ENCODE measurements at places on chromosomes 6 and 20.
A peak's percentile ranks its signal among the peaks of the same experiment; 100 is the strongest.

GRCh38 chr6:164294047-164294784, 879.7 kb downstream of the QKI start:
- DNase-seq = no peak

DNA sequence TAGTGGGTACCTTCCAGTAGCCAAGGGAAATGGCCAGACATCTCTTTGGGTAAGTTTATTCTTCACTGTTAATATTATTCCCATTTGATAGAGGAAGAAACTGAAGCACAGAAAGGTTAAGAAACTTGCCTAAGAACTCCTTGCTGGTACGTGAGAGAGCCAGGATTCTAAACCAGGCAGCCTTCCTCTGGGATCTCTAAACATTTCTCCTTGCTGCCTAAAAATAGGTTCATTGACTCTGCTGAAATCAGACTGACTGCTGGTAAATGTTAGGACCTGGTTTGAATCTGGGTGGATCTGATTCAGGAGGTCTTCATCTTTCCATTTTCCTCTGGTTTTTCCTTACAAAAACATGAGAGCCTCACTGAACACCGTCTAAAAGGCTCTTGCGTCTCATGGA, 186.9 kb downstream of the AIG1 start:
- no peak for DNase-seq

DNA sequence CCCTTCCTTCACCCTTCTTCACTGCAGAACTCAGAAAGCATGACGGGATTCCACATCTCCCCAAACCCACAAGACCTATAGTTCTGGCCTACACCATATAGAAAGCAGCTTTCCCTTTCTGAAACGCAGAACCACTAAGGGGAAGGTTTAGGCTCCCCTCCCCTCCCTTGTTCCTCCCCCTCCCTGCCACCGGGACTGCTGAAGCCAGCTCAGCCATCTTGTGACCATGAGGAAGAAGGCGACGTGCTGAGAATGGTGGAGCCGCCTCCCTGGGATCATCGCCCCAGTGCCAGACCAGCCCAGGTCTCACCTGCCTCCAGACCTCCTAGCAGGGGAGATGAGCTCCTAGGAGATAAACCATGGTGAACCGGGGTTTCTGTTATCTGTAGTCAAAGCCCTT, 19.6 kb downstream of the SERPINB6 start:
- no peak for DNase-seq

DNA sequence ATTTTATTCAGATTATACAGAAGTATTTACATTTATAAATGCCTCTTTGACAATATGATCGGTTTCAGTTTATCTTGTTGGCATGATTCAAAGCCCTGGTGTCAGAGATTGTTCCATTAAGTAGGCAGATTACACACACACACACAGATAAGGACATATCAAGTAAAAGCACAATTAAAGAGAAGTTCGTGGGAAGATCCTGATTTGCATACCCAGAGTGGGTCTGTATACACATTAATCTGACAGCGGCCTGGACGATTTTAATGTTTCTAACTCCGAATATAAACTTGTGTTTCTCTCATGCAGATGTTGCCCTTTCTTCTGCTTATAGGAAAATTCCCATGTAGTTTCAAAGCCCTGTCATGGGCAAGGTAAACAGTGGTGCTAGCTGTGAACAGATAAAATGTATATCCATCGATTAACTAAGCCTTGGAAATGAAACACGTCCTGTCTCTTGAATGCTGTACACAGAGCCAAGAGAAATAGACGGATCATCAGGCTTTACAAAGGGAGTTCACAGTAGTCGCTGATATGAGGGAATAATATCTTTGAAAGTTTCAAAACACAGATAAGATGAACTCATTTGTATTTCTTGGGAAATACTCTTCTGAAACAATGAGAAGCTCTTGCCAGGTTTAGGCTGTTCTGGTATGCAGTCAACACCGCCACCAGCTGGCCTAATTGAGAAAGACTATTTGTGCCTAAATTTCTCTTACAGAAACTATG, 108.2 kb upstream of the GMDS start:
- DNase-seq = peak; percentile 13

DNA sequence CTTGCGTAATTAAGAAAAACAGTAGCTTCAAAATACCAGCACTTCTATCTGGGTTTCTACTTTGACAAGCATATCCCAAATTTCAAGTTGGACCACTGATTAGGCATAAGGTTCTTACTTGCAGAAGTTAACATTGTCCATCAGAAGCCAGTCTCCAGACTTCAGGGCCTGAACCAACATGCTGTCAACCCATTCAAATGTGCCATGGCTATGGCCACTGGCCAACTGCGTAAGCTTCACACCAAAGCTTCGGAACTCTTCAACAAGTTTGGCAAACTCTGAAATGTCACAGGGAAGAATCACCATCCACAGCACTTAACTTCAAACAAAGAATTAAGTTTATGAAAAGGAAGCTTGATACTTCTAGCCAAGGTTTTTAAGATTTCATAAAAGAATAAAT, 78.0 kb upstream of the LYRM2 start:
- no peak for DNase-seq

DNA sequence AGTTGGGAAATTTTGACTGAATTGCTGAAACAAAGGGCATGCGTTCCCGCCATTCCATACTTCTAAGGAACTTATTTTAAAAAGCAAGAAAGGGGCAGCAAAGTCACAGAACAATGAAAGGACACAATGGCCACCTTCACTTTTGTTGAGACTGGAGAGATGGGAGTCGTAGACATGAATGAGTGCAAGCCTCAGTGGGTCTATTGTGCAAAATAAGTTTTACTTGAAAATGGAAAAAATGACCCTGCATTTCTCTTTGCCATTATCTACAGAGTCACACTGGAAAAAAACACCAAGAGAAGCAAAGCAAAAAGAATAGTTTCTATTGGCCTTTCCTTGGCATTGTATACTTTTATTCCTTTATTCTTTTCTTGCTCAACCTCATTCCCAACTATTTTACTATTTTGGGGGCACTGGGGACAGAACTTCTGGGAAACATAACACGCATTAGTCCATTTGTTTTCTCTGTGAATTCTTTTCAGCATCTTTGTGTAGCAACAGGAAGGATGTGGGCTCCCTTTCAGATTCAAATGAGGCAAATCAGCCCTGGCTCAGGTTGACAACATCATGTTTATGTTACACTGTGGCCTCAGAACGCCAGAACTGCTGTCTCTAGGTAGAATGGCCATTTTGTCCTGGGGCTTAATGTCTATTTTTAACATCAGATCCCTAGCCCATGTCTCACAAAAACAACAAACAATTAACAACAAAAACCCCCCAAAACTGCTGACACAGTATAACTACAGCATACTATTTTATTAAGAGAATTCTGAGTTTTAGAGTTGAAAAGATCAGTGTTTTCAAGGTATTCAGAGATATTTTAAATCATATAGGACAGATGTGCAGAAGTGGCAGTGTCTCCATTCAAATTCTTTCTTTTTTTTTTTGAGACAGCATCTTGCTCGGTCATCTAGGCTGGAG, 122.2 kb downstream of the FYN start:
- DNase-seq = no peak

DNA sequence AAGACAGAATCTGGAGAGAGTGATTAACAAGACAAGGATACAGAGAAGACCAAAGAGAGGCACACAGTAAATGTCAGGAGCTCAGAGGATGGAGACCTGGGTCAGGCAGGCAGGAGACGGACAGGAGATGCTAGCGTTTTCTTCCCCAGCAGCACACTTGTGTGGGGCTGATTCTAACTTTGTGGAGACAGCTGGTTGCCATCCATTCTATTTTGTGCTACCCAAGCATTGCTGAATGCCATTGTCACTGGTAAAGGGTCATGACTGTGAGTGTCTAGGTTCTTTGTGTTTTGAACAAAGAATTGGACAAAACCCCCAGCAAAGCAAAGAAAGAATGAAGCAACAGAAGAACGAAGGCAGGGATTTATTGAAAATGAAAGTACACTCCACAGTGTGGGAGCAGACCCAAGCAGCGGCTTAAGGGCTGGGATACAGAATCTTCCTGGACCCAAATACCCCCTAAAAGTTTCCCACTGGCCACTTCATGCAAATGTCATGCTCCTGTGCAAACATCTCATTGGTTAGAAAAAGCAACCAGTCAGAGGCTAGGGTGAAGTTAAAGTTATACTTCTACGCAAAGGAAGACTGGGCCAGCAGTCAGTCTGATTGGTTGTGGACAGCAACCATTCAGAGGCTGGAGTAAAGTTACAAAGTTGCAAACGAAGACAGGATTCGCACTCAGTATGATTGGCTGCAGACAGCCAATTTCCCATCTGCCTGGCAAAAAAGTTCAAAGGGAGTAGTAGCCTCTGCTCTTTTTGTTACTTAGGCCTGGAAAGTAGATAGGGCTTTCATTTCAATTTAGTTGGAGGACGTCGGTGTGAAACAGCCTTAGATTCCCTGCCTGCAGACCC, 17.5 kb downstream of the PTK7 start:
- DNase-seq = no peak

GRCh38 chr6:14094721-14095120, 22.9 kb upstream of the CD83 start:
- DNase-seq = no peak

GRCh38 chr6:149132336-149132735, 185.2 kb upstream of the TAB2 start:
- DNase-seq = no peak

GRCh38 chr6:2918936-2919335, 15.8 kb upstream of the SERPINB9 start:
- no peak for DNase-seq

DNA sequence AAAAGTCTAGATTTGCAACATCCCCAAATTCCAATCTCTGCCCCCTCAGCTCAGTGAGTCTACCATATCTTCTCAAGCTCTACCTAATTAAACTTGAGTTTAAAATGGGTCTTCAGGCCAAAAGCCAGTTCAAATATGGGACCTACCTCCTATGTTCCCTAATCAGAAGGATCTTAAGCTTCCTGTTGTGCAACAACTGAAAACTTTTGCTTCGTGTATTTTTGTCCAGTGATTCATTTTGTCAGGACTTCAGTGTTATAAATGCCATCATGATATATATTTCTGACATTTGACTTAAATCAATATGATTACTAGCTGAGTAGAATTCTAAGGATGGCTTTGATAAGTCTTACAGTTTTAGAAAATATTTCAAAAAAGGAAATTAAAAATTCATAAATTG, 622.6 kb upstream of the PTCHD4 start:
- DNase-seq = no peak

GRCh38 chr6:29728875-29729270, 5.6 kb downstream of the HLA-F start:
- DNase-seq = no peak

DNA sequence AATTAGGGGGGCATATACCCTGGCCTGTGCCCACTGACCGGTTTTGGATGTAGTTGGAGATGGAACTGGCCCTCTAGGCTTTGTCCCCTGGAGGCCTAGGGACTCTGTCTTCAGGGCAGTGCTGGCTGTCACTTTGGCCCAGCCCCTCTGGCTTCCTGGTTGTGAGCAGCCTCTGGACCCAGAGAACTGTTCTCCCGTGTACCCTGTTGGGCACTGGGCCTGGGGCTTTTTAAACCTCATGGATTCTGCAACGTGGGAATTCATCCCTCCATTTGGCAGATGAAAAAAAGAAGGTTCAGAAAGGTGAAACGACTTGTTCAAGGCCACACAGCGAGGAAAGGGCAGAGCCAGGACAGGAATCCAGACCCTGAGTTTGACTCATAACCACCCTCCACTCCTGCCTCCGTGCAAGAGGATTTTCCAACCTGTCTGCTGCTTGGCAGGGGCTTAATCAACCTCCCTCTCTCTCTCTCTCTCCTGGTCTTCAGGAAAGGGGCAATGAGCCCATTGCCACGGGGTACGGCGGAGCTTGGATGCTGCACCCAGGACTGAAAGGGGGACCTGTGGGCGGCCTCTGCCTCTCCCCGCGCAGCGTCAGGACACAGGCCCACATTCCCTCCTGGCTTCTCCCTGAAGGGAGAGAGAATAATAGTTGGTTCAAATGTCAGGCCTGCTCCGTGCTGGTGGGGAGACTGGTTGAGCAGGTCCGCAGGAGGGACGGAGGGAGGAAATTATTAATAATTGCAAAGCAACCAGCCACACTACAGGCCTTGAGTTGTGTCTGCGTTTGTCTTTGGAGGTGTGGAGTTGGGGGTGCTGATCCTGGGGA, 56.0 kb downstream of the CEBPB start:
- no peak for DNase-seq

GRCh38 chr6:106557837-106558236, 71.5 kb downstream of the RTN4IP1 start:
- no peak for DNase-seq

DNA sequence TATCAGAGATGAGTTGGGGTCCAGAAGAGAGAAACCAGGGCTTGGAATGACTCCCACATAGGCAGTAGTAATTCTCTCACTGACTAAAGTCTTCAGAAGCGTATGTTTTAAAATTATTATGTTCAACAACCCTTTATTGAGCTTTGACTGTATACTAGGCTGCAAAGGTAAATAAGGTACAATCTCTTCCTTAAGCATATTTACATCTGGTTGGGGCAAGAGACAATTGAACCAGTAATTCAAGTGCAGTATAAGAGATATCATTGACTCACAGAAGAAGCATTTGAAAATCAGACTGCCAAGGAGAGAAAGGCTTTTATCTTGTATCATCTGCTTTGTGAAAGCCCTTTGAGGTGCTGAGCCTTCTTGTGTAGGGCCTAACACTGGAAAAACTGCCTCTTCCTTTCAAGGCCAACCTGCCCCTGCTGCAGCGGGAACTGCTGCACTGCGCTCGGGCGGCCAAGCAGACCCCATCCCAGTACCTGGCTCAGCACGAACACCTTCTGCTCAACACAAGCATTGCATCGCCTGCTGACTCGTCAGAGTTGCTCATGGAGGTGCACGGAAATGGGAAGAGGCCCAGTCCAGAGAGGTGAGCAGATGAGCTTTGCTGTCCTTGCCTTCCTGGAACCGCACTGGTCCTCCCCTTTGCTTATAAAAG, 39.3 kb upstream of the C20orf144 start:
- DNase-seq = no peak

DNA sequence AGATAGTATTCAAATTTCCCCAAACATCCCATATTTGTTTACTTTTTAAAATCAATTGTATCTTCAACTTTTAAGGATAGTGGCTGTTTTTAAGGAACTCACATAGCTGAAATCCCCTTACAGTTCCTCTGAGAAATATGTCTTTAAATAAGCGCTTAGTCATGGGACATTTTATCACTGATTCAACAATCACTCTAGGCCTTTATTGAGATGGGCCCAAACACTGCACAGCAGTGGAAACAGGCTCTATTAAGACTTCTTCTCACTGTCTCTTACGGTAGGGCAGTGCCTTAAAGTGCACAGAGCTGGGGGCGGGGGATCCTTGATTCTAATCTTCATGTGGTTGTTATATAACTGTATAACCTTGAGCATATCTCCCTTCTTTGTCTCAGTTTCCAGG, 59.8 kb upstream of the RREB1 start:
- DNase-seq = no peak

- DNase-seq = no peak
These were observed 44.2 kb upstream of the EYA2 start for GRCh38 chr20:46850416-46850815.
